ENCODE measurements at places on chromosomes 1 and 21. TPM values are rescaled to one million over a fixed set of nuclear protein-coding genes. Genes with fewer than 3 reads are reported as not detected.

SLAMF9 gene
- total RNA-seq: not detected

OR6K3 gene
- total RNA-seq: not detected

C1orf87 gene
- total RNA-seq: 0.65 TPM

CLCNKB gene
- not detected for total RNA-seq

CNKSR1 gene
- total RNA-seq: 0.80 TPM

KIF14 gene
- total RNA-seq: 2.0 TPM

KRTAP12-2 gene
- total RNA-seq: not detected

PRELP gene
- total RNA-seq: 33.7 TPM

LRRC38 gene
- total RNA-seq: not detected

NPHS2 gene
- not detected for total RNA-seq

NUF2 gene
- 3.3 TPM for total RNA-seq

BMP8B gene
- 0.07 TPM for total RNA-seq

GJA9 gene
- total RNA-seq: not detected

FH gene
- 65.6 TPM for total RNA-seq

TEDDM1 gene
- total RNA-seq: not detected

GPR3 gene
- total RNA-seq: 0.56 TPM

Measured in chondrocyte (in vitro differentiated cells).